ENCODE measurements at places on chromosomes 6 and 20.

- no peak for DNase-seq
Measured at GRCh38 chr6:157269261-157269794, 54.0 kb downstream of the TMEM242 start.

DNA sequence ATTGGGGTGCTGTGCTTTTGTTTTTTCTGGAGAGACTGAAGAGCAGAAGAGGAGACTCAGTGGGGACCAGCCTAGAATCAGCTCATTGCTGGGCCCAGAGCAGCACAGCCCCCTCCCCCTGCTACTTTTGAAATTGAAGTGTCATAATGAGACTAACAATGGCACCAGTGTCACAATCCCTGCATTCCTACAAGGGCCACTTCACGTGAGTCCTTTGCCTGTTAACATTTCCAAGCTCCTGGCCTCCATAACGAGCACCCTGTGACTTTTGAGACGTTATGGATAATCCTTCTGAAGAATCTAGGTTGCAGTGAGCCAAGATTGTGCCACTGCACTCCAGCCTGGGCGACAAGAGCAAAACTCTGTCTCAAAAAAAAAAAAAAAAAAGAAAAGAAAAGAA is 41.7 kb downstream of the CNBD2 start:
- DNase-seq = no peak

DNA sequence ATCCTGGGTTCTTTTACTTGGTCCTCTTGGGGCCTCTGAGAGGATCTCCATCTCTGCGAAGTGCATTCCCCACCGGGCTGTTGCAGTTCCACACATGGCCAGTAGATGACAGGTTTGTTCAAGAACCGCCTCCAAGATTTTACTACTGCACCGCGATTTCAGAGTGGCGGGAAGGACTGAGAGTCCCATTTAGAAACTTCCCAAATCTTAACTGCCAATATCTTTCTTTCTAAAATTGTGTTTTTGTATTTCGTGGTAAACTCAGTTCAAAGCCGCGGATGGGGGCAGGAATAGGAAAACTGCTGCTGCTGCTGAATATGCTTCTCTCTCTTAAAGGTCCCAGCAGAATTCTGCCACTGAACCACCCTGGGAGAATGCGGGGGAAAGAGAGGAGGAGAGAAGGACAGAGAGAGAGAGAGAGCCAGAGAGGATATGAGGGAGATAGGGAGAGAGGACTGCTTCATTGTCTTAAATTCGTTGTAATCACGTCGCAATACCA is 8.6 kb upstream of the BTNL2 start:
- DNase-seq = peak; percentile 7

DNA sequence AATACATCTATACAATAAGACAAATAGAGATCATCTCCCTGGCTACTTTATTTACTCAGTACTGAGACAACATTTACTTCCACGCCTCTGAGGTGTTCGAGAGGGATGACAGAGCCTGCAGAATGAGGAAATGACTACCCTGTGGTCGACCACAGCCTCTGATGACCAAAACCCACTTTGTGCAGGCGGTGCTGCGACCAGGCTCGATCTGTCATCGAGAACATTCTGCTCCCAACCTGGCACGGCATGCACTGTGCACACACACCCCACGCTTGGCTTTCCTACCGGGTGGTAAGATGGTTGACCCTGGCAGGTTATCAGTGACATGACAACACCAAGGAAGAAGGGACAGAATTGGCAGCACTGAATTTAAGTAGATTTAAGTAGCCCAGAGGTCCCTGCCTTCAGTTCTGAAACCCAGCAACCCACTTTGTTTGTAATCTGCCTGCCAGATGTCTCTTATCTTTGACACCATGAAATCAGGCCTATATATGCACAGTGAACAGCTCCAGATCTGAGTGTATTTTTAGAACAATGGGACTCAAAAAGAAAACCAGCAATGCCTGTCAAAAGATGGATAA is 42.6 kb downstream of the TTI1 start:
- DNase-seq = no peak

- DNase-seq = no peak
Measured at GRCh38 chr6:136592930-136593673, 42.9 kb upstream of the MAP7 start.

- no peak for DNase-seq
Measured at GRCh38 chr6:148358196-148358785, 15.7 kb downstream of the SASH1 start.

DNA sequence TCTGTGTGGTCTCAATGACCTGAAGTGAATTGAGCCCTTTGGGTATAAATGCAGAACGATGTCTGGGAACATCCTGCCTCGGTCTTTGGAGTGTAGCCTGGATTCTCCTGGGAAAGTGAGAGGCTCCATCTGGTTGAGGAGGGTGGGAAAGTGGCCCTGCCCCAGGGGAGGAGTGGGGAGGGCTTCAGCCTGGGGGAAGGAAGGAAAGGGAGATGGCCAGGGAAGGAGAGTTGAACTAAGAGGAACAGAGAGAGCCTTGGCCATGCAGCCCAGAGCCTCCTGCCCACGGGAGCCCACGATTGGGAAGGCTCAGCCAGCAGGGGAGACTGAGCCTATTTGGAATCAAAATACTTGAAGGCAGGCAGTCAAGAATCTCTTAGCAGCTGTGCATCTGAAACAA is 2.3 kb upstream of the EPB41L1 start:
- DNase-seq = no peak

DNA sequence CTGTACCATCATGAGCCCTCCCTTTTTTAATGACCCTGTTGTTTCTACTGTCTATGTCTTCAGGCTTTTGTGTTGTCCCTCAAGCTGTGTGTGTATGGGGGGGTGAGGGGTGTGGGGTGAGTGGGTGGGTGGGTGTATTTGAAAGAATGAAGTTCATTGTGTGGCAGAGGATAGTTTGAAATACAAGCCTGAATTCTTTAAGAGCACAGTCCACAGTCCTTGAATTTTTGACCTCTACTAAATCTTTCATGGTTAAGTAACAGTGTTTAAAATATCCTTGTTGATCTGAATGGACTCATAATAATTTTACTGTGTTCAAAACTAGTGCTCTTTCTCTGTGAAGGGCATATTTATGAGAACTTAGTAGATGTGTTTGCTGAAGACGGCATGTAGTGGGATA is 10.0 kb downstream of the MRAP2 start:
- no peak for DNase-seq

DNA sequence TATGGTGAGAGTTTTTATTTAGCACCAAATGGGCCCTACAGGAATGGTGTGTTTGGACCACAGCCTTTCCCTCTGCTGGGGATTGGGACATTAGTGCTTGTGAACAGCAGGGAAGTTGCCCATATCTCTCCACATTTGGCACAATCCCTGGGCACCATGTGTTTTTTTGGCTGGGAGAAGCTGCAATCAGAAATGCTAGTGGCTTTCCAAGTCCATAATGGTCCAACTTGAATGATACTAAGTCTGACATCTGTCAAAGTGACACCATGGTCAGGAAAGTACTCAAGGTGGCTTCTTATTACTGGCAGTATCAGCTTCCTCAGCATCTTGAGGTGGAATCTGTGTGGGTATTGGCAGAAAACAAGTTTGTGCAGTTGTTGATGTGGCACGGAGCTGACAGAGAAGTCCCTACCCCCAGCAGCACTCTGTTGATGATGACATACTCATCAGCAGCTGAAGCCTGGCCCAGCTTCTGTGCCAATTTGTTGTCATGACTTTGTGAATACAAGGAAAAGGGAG is 53.0 kb downstream of the SASH1 start:
- no peak for DNase-seq

DNA sequence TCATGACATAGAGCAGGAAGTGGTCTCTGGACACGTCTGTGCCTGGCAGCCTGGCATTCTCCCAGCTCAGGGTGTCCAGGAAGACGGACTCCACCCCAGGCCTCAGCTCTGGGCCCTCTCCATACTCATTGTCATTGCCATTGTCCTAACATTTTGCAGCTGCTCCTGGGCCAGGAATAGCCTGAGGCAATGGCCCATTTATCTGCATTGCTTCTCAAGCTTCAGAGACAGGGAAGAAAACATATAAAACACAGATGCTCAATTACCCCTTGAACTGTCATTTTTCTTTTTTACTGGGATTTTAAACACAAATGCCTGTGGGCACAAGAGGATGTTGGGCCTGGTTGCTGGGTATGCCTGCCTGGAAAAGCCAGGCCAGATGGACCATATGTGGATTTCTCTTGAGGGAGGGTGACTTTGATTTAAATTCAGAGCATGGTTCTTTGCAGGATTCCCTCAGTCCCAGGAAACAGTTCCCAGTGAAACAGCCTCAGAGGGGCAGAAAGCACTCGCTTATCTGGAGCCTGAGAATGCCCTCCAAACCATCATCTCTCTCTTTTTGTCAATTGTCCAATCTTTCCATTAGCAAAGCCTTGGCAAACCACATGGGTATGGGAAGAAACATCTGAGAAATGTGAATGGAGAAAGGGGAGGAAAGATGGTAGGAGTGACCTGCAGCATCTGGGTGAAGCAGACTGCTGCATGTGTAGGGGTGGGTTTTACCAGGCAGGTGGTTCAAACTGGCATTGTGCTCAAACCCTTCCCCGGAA is 17.9 kb downstream of the LAMP5 start:
- no peak for DNase-seq

GRCh38 chr20:39019805-39020325 is 57.7 kb downstream of the DHX35 start:
- no peak for DNase-seq

GRCh38 chr20:44683263-44684046 is 31.7 kb upstream of the CCN5 start:
- DNase-seq = no peak

GRCh38 chr6:39086294-39086693 is 28.7 kb downstream of the SAYSD1 start:
- DNase-seq = no peak

DNA sequence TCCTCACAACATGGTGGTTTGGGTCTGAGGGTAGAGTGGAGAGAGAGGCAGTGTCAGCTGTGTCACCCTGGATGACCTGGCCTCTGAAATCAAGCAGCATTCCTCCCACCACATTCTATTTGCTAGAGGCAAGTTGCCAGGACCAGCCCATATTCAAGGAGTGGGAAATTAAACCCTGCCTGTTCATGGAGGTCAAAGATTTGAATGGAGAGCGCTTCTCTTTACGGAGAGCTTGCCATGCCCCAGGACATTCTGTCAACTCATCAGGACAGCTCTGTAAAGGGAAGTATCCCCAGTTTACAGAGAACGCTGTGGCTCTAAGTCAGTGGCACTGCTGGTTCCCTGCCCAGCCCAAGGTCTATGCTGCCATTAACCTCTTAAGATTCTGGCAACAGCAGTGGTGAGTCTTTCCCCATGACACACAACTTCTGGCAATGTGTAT is 90.0 kb upstream of the INSM1 start:
- DNase-seq = no peak

DNA sequence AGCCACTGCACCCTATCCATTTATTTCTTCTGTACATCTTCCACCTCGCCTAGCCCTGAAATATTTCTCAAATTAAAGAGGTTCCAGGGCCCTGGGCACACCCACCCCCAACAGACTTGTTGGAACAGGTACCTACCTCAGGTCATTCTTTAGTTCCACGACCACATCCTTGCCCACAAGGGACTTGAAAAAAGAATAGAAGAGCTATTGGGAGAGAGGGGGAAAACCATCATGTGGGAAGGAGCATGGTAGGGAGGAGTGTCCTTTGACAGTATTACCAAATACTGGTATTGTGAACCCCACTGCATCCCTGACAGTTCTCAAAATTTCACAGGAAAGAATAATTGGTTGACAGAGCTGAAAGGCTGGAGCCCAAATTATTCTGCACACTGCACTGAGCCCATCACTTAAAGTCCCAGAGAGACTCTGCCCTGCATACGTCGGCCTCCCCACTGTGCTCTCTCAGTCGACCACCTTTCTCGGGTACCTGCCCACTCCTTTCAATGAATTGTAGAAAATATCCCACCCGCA is 762 bp downstream of the LSM2 start:
- no peak for DNase-seq

DNA sequence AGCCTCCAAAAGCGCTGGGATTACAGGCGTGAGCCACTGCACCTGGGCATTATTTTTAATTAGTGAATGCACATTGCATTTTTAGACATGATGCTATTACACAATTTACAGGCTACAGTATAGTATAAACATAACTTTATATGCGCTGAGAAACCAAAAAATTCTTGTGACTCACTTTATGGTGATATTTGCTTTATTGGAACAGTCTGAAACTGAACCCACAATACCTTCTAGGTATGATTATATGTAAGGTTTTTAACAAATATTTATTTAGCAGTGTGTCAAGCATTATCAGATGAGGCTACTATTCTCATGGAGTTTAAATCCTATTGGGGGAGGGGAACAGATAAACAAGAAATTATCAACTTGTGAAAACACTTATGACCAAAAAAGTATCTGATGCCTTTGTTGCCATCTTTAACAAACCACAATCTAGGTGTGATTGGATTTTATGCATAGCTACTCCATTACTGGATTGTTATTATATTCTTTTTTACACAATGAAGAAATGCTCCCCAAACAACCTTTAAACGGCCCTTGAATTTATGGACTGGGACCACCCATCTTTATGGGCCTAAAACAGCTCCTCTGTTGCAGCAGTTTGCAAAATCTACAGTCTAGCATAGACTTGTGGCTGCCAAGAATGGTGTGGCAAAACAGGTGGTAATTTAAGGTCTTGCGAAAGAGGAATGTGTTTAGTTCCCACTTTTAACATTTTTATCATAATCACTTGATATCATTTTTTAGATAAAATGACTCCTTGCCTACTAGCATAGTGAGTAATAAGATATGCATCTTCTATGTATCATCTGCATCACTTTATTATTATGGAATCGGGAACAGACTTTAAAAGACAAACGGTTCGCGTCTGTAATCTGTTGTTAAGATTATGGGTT is 159.2 kb upstream of the C6orf118 start:
- DNase-seq = no peak

GRCh38 chr6:138117376-138117914 is 10.2 kb upstream of the PERP start:
- DNase-seq = no peak

DNA sequence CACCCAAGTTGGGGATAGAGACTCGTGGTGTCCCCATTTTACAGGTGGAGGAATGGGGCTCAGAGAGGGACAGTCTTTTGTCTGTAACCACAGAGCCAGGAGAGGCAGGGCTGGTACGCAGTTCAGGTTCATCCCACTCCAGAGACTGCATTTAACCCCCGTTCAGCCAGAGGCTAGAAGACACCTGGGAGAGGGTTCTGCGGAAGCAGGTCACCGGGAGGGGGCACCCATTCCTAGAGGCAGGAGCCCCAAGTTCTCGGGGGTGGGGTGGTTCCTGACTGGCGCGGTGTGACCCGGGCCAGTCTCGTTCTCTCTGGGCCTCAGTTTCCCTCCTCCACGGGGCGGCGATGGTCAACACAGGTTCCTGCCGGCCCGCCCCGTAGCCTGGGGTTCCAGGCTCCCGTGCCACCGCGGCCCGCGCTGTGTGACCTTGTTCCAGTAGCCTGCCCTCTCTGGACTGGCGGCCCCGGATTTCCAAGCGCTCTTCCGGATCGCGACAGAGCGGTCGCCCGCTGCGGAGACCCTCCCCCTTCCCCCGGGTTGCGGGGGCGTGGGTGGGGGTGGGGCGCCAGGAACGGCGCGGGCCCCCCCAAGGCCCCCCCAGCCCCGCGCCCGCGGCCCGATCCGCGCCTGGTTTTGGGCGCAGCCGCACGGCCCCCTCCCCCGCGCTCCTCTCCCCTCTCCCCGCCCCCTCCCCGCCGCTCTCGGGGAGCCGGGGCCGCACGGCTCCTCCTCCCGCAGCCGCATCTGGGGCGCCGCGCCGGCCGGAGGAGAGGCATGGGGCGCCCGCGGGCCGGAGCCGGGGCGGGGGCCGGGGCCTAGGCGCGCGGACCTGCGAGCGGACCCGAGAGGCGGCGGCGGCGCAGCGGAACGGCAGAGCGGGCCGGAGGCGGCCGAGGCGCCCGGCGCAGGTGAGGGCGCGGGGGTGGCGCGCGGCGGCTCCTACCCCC is at the start of gene DLGAP4:
Gene DLGAP4 (plus strand): TSS at position 738 of the 950 bp plus-strand sequence. CDS start 125,379 bp downstream, outside the sequence.
- no peak for DNase-seq

- DNase-seq = no peak
Measured at GRCh38 chr20:49669601-49670189, 44.0 kb downstream of the B4GALT5 start.

Data from AG04449 (cell line).